Activated CD8-positive, alpha-beta T cell treated with anti-CD3 and anti-CD28 coated beads, Interleukin-2, amount 10 ng/mL, durations not matched to agents 7 days and 5 days (primary cell): ENCODE measurements at places on chromosomes 11 and 22.

GRCh38 chr11:16862726-16863125, 124.3 kb downstream of the C11orf58 start:
- no peaks in the 10 kb centered on the region for H3K36me3 ChIP-seq
- no peak for DNase-seq
- H3K27ac ChIP-seq: no peak overlapping the region
- H3K27me3 ChIP-seq: no peaks in the 10 kb centered on the region
- no peaks in the 10 kb centered on the region for H3K4me1 ChIP-seq

GRCh38 chr11:63609536-63609935, 4.7 kb downstream of the PLAAT3 start:
- no peak for DNase-seq
- H3K27ac ChIP-seq: no peak overlapping the region
- no peak overlapping the region for H3K4me3 ChIP-seq
- peaks cover 22% of the 10 kb centered on the region for H3K4me1 ChIP-seq
- H3K36me3 ChIP-seq: no peaks in the 10 kb centered on the region
- peaks cover 4% of the 10 kb centered on the region for H3K27me3 ChIP-seq

- H3K27ac ChIP-seq: peak overlapping the region; percentile 74
- H3K4me1 ChIP-seq: peaks cover 99% of the 10 kb centered on the region
- H3K4me3 ChIP-seq: no peak overlapping the region
- H3K27me3 ChIP-seq: no peaks in the 10 kb centered on the region
- no peak for DNase-seq
- H3K36me3 ChIP-seq: peaks cover 59% of the 10 kb centered on the region
These were observed 29.7 kb downstream of the FLI1 start for GRCh38 chr11:128723531-128723930.

DNA sequence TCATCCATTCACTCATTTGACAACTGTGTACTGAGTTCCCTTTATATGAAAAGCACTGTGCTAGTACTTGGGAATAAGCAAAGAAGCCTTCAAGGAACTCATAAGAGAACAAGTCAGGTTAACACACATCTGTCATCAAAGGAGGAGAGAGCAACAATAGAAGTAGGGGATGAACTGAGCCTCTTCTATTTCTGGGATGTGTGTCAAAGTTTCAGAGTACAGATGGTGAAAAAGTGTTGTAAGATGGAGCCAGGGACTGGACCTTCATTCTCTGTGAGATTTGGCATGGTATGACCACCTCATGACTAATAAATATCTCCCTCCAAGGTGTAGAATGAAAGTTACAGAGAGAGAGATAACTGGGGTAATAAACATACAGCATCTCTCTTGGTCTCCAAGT, 349.8 kb upstream of the PLET1 start:
- no peak overlapping the region for H3K4me3 ChIP-seq
- H3K27me3 ChIP-seq: peaks cover 8% of the 10 kb centered on the region
- H3K27ac ChIP-seq: no peak overlapping the region
- H3K36me3 ChIP-seq: no peaks in the 10 kb centered on the region
- no peaks in the 10 kb centered on the region for H3K4me1 ChIP-seq
- DNase-seq: no peak

GRCh38 chr11:119779195-119780071, 50.4 kb upstream of the NECTIN1 start:
- no peak for DNase-seq
- H3K27me3 ChIP-seq: peaks cover 2% of the 10 kb centered on the region
- H3K4me3 ChIP-seq: no peak overlapping the region
- H3K36me3 ChIP-seq: no peaks in the 10 kb centered on the region
- H3K27ac ChIP-seq: no peak overlapping the region

- no peak overlapping the region for H3K4me3 ChIP-seq
- DNase-seq: no peak
- no peaks in the 10 kb centered on the region for H3K36me3 ChIP-seq
- H3K27ac ChIP-seq: no peak overlapping the region
- peaks cover 21% of the 10 kb centered on the region for H3K27me3 ChIP-seq
- peaks cover 14% of the 10 kb centered on the region for H3K4me1 ChIP-seq
These were observed 200.6 kb downstream of the DBX1 start for GRCh38 chr11:19959648-19960059.

DNA sequence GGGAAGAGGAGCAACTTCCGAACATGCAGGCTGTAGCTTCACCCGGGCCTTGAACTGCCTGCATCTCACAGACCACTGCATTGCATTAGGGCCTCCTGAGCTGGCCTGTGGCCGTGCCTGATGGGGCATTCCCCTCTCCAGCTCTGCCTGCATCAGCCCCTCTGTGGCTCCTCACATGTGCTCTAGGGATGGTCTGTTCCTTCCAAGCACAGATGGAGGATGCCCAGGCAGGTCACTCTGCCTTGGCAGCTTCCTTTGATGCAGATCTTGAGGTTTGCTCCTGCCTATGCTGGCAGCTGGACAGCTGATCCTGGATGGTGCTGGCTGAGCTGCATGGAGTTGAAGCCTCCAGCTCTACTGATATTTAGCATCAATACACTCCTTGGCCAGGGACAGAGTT, 28.5 kb downstream of the AMPD3 start:
- H3K4me1 ChIP-seq: peaks cover 8% of the 10 kb centered on the region
- no peak overlapping the region for H3K27ac ChIP-seq
- DNase-seq: no peak

GRCh38 chr11:86688398-86689179, 16.2 kb upstream of the ME3 start:
- no peak overlapping the region for H3K4me3 ChIP-seq
- no peaks in the 10 kb centered on the region for H3K36me3 ChIP-seq
- no peak overlapping the region for H3K27ac ChIP-seq
- no peaks in the 10 kb centered on the region for H3K4me1 ChIP-seq
- peaks cover 4% of the 10 kb centered on the region for H3K27me3 ChIP-seq
- no peak for DNase-seq

- DNase-seq: no peak
- H3K27me3 ChIP-seq: no peaks in the 10 kb centered on the region
- no peaks in the 10 kb centered on the region for H3K4me1 ChIP-seq
- no peaks in the 10 kb centered on the region for H3K36me3 ChIP-seq
These were observed 201.0 kb downstream of the SNX19 start for GRCh38 chr11:130715085-130715876.

DNA sequence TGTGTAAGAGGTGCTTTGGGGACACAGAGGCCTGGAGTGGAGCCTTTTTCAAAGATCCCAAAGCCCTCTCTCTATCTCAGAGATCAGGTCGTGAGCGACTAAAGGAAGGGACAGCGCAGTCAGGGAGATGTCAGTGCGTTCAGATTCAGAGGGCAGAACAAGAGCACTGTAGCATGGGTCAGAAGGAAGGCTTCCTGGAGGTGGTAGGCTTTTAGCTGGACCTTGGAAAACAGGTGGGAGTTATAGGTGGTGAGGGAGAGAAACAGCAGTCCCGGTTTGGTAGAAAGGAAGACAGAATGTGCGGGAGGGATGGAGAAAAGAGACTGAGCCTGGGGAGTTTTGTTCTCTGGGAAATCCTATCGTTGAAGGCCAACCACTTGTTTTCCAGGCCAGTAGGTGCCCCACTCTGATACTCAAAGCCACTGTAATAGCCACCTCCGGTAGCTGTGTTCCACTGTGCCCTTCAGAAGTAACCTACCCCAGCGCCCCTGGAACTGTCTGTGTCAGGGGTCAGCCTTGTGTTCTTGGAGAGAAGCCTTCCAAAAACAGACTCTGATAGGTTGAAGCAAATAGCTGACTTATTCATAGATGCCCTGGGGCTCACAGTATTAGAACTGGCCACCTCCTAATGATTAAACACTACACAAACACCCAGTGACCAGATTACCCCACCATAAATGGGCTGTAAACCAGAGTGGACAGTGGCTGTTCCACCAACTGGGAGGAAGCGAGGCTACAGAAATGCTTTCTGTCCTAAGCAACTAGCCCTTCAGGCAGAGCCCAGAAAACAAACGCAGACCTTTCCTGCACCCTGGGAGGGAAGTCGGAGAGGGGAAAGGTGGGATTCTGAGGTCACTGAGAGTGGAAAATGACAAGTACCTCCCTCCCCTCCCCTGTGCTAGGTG, 157.7 kb downstream of the DBX1 start:
- H3K4me1 ChIP-seq: no peaks in the 10 kb centered on the region
- H3K27me3 ChIP-seq: no peaks in the 10 kb centered on the region
- H3K4me3 ChIP-seq: no peak overlapping the region
- DNase-seq: no peak
- H3K36me3 ChIP-seq: no peaks in the 10 kb centered on the region

DNA sequence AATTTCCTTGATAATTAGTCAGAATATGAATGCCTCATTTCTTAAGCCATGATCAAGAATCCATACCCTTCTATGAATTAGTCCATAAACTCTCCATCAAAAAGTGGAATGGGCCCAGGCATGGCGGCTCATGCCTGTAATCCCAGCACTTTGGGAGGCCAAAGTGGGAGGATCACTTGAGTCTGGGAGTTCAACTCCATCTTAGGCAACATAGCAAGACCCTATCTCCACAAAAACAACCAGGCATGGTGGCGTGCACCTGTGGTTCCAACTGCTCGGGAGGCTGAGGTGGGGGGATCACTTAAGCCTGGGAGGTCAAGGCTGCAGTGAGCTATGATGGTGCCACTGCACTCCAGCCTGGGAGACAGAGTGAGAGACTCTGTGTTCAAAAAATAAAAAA, 52.1 kb upstream of the SHANK2 start:
- H3K27ac ChIP-seq: no peak overlapping the region
- no peaks in the 10 kb centered on the region for H3K36me3 ChIP-seq
- H3K4me1 ChIP-seq: no peaks in the 10 kb centered on the region
- H3K4me3 ChIP-seq: no peak overlapping the region

GRCh38 chr11:120061761-120062560, 76.0 kb downstream of the TRIM29 start:
- H3K4me3 ChIP-seq: no peak overlapping the region
- H3K36me3 ChIP-seq: no peaks in the 10 kb centered on the region
- DNase-seq: no peak
- H3K27me3 ChIP-seq: peaks cover 2% of the 10 kb centered on the region

DNA sequence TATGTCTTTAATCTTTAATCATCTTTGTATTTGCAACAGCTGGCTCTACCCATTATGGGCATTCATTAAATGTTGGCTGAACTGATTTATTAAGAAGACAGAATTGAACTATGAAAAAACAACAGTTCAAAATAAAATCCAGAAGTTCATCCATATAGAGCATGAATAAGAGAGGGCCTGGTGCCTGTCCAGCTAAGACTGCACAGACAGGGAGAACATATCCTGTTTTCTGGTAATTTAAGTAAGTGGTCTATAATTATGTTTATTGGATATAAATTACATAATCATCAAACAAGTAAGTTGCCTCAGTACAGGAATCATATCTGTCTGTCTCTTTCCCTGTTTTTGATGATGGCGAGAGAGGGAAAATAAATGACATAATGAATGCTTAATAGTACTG, 137.2 kb downstream of the RBFOX2 start:
- no peaks in the 10 kb centered on the region for H3K36me3 ChIP-seq
- no peaks in the 10 kb centered on the region for H3K4me1 ChIP-seq
- H3K27ac ChIP-seq: no peak overlapping the region
- peaks cover 12% of the 10 kb centered on the region for H3K27me3 ChIP-seq
- no peak for DNase-seq
- no peak overlapping the region for H3K4me3 ChIP-seq

- peaks cover 2% of the 10 kb centered on the region for H3K27me3 ChIP-seq
- no peak overlapping the region for H3K27ac ChIP-seq
- H3K36me3 ChIP-seq: no peaks in the 10 kb centered on the region
- H3K4me3 ChIP-seq: no peak overlapping the region
- DNase-seq: no peak
- no peaks in the 10 kb centered on the region for H3K4me1 ChIP-seq
These were observed 127.2 kb upstream of the THY1 start for GRCh38 chr11:119550053-119550752.

GRCh38 chr22:50292643-50293440, 14.6 kb downstream of the PLXNB2 start:
- H3K4me1 ChIP-seq: peaks cover 25% of the 10 kb centered on the region
- DNase-seq: peak; percentile 56
- H3K36me3 ChIP-seq: peaks cover 3% of the 10 kb centered on the region
- H3K4me3 ChIP-seq: peak overlapping the region; percentile 78

DNA sequence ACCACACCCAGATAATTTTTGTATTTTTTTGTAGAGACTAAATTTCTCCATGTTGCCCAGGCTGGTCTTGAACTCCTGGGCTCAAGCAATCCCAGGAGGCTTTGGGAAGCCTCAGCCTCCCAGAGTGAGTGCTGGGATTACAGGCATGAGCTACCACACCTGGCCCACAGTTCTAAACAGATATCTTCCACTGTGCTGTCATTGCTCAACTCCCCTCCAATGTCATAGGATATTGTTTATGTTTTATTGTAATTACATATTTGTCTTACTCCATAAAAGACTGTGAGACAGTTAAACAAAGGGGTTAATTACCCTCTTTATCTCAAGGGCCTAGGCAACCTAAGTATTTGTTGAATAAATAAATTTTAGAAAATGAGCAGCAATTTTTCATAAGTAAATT, 204.2 kb downstream of the GRM5 start:
- no peaks in the 10 kb centered on the region for H3K4me1 ChIP-seq
- H3K36me3 ChIP-seq: peaks cover 4% of the 10 kb centered on the region
- no peak overlapping the region for H3K27ac ChIP-seq

- H3K36me3 ChIP-seq: peaks cover 2% of the 10 kb centered on the region
- H3K4me1 ChIP-seq: peaks cover 16% of the 10 kb centered on the region
- H3K27ac ChIP-seq: no peak overlapping the region
- no peak for DNase-seq
- peaks cover 7% of the 10 kb centered on the region for H3K27me3 ChIP-seq
- H3K4me3 ChIP-seq: peak overlapping the region; percentile 85
These were observed 14.4 kb upstream of the SPTBN2 start for GRCh38 chr11:66743271-66743968.

- DNase-seq: peak; percentile 21
- H3K27me3 ChIP-seq: no peaks in the 10 kb centered on the region
- peaks cover 48% of the 10 kb centered on the region for H3K4me1 ChIP-seq
- H3K36me3 ChIP-seq: peaks cover 13% of the 10 kb centered on the region
These were observed 700 bp upstream of the DEPDC5 start for GRCh38 chr22:31753005-31753633.

DNA sequence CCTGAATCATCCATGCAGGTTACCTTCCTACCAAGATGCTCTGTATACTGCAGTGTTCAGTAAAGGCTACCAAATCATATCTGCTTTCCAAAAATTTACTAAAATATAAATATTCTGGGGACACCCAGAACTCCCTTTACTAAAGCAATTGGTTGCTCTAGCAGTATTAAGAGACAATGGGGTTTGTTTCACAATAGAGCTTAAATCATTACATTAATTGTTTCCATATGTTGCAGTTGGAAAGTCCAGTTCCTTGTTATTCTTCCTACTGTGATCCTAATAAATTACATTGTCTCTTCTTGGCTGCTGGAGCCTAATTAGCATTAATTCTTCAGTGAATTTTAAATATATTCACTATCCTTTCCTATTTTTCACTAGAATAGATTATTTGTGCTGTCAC, 316.0 kb upstream of the MTNR1B start:
- DNase-seq: no peak
- H3K27ac ChIP-seq: no peak overlapping the region
- no peaks in the 10 kb centered on the region for H3K27me3 ChIP-seq
